ENCODE measurements at places on chromosomes 4 and X. TPM values are rescaled to one million over a fixed set of nuclear protein-coding genes. Genes with fewer than 3 reads are reported as not detected.

DCAF12L2 gene
- under 0.01 TPM for total RNA-seq

F8A3 gene
- 1.3 TPM for total RNA-seq

ARHGEF38 gene
- not detected for total RNA-seq

GAB1 gene
- 9.4 TPM for total RNA-seq

IQCM gene
- total RNA-seq = not detected

CDX4 gene
- total RNA-seq = not detected

MAGEA2 gene
- total RNA-seq = not detected

NMU gene
- total RNA-seq = 0.72 TPM

GPR34 gene
- total RNA-seq = not detected

ZNF674 gene
- 5.2 TPM for total RNA-seq

Data from endothelial cell of coronary artery (primary cell).